ENCODE measurements at places on chromosomes 7 and 10.

DNA sequence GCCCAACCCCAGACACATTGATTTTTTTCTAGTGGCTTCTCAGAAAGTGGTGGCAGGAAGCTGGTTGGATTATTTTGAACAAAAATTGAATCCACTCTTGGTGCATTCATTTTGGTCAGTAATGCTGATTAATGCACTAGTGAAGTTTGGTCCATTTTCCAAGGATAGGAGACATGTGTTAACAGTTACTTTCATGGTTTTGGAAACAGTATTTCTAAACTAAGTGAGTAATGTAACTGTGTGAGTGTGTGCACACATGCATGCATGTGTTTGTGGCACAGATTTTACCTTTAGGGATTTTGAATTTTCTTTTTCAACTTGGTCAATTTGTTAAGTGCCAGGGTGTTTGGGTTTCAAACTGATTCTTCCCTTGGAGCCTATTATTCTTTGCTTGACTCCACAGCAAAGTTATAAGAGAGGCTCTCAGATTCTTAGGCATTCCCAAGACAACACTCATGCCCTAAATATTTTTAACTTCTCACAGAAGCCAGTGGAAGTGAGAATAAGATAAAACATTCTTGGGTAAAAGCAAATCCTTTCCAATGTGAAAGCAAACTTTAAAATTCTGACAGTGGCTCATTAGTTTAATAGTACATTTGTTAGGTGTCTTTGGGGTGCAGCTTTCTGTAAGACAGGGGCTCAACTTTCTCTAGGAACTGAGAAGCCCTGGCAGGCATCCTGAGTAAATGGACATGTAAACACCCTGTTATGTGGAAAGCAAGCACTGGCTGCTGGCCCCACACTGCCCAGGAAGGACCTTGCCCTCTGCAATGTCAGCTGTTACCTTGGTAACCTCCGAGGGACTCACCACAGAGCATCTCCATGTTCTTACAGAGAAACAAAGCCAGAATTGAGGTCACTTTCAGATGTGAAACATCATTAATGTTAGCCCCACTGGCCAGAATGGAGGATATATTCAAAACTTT, 68.4 kb downstream of the ASAH2B start:
- DNase-seq: no peak

DNA sequence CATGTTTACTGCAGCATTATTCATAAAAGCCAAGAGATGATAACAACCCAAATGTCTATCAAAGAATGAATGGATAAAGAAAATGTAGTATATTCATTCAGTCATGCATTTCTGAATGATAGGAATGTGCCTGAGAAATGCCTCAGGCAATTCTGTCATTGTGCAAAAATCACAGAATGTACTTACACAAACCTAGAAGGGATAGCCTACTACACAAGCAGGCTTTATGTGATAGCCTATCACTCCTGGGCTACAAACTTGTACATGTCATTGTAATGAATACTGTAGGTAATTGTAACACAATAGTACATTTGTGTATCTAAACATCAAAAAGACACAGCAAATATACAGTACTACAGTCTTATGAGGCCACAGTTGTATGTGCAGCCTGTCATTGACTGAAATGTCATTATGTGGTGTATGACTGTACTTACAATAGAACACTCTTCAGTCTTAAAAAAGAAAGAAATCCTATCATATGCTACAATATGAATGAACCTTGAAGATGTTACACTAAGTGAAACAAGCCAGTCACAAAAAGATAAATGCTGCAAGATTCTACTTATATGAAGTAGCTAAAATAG, 141.8 kb upstream of the GPR22 start:
- no peak for DNase-seq

DNA sequence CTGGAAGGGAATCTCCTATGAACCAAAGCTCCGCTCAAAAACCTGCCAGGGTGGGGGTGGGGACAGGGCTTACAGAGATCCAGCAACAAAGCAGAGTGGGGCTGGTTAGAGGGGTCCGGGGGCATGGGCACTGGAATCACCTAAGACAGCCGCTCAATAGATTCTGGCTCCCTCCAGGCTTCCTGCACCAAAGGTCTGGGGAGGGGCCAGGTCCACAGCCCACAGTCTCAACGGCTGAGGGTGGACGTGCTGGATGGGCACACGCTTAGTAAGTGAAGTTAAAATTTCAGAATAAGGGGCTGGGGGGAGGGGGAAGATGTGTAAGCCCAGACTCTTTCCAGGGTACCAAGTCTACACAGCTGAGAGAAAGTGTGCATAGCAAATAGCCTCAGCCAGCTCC, 31.1 kb downstream of the PYROXD2 start:
- no peak for DNase-seq

- DNase-seq: peak; percentile 68
Measured at GRCh38 chr7:140517546-140518369, 38.5 kb upstream of the MKRN1 start.

DNA sequence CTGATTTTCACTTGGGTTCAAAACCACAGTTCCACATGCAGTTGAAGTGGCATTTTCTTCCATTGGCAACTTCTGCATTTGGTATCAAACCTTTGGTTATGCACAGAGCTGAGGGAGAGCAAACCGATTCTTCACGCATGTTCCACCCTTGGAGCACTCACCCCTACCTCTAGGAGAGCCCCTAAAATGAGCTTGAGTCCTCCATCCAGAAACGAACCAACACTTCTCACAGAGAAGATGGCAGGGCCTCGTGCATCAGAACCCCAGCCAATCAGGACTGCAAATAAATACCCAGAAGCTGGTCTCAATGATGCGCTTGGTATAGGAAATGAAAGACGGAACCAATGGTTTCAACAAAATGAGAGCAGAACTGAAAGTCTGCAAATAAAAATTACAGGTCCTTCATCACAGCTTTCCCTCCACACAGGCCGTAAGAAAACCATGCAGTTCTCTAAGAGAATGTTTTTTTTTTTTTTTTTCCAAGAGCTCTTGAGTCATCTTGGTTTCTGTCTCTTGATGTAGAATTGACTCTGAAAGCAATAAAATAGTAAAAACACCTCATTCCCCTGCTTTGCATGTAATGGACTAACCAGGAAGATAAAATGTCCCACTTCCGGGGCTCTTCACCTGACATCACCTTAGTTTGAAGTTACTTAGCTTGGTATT, 23.9 kb downstream of the KLF6 start:
- no peak for DNase-seq

DNA sequence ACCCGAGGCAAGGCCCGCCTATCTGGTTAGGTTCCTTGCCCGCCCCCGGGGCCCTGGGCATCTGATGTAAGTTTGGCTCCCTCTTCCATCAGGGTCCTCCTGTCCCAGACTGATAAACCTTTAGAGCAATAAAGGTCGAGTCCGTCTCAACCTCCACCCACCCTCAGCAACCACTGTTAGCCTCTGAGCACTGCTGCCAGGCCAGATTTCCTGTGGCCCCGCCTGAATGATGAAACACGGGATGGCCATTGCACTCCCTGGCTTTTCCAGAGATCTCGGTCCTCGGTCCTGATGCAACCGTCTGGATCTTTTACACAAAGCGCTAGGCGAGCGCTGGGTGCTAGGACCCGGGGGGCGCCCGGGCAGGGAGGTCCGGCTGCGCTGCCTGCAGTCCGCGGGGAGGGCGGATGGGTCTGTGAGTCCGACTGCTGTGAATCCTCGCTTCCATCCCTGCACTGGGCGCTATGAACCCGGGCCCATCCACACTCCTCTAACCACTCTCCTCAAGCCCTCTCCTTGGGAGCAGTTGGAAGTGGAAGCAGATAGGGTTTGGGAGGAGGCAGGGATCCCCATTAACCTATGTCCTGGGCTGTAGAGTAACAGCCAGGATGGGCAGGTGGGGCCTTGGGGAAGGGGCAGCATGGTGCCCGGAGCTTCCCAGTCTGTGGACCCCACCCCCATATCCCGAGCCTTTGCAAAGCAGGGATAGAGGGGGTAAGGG, 875 bp upstream of the DDIT4 start:
- DNase-seq: peak; percentile 93

DNA sequence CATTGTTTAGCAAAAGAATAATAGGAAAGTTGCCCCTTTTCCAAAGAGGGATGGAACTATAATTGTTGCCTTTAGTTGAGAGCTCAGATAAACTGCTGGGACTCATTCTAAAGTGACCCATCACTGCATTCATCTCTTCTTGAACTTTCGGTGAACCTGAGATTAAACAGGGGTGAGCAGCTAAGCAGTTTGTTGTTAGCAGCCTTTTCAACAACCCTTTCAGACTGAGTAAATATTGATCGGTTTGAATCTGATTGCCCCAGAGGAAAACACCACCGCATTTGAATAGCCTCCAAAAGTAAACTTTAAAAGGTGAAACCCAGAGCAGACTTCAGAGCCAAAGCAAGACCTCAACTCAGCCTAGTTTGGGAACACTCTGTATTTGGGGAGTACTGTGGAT, 4.7 kb downstream of the HOXA1 start:
- no peak for DNase-seq

DNA sequence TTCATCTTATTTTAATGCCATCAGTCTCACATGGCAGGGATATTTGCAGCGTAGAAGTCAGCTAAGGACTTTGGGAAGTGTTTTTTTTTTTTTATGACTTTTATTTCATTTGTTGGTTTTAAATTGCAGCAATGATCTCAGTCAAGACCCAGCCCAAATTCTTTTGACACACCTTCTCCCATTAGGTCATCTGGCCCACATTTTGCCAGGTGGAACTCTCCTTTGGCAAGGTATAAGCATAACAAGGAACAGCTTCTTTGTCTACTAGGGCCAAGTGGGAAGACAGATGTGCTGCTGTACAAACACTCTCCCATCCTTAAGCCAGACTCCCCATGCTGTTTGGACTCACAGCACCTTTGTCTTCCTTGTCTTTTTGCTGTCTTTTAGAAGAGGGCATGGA, 41.8 kb downstream of the PLEKHA8 start:
- DNase-seq: no peak

GRCh38 chr10:13390604-13391522, 42.8 kb upstream of the SEPHS1 start:
- no peak for DNase-seq

GRCh38 chr7:27885652-27886051, 145.7 kb downstream of the TAX1BP1 start:
- no peak for DNase-seq

GRCh38 chr10:61463035-61463909, 10.1 kb upstream of the TMEM26 start:
- DNase-seq: no peak

GRCh38 chr7:43669286-43670081, 59.8 kb downstream of the COA1 start:
- DNase-seq: peak; percentile 21

GRCh38 chr7:151010307-151011096, 13.8 kb downstream of the ATG9B start:
- no peak for DNase-seq

DNA sequence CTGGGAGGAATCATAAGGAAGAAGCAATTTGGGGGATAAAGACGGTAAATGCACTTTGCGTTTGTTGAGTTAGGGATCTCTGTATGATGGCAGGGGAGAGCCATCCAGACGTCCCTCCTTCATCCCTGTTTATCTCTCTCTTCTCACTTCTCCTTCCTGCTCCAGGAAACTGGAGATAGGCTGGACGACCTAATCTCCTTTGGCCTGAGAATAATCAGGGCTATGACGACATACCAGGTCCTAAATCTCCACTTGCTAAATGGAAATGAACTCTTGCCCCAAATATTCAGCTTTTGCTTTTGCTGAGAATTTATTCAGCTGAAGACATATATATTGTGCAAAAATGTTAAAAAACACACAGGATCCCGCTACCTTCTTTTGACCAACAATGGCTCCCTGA, 182.9 kb upstream of the INHBA start:
- DNase-seq: no peak

DNA sequence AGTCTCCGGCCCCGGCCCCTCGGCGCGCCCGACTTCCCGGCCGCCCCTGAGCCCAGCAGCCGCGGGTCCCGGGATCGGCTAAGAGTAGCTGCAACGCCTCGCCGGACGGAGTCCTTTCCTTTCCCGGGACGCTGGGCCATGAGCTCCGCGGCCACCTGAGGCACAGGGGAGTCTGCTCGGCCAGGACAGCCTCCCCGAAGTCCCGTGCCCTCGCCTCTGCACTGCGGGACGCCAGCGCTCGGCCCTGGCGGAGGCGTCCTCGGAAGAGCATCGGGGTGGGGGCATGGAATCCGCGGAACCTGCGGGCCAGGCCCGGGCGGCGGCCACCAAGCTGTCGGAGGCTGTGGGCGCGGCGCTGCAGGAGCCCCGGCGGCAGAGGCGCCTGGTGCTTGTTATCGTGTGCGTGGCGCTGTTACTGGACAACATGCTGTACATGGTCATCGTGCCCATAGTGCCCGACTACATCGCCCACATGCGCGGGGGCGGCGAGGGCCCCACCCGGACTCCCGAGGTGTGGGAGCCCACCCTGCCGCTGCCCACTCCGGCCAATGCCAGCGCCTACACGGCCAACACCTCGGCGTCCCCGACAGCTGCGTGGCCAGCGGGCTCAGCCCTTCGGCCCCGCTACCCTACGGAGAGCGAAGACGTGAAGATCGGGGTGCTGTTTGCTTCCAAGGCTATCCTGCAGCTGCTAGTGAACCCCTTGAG, 502 bp downstream of the SLC18A3 start:
- DNase-seq: no peak

DNA sequence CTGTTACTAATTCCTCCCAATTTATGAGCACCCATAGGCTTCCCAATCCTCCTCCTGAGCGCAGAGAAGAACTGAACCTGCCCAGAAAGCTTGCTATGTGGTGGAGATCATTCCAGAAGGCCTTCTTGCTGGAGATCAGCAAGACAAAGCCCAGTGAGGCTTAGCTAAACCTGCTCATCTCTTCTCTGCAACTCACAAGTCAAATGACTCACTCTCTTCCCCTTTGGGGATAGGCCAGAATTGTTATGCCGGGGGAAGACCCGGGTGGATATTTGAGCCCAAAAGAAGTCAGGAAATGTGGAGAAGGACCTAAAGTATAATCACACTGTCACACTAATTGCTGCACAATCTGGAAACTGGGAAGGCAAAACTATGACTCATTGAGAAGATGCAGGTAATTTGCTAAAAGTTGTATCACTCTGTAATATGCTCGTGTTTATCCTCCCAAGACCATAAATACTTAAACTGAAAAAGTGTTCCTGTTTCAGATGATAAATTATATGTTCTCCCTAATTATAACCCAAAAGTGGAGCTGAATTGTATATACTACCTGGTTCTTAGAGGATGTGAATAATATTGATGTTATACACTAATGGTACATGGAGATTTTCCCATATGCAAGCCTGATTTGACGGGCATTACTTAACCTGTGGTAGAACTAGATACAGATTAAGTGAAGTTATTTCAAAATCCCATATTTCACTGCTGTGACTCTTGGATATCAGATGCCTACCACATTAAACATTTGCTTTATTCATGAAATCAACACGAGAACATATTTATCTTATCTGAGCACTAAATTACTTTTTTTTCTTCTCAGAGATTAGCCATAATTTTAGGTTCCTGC, 6.4 kb downstream of the NEBL start:
- peak; percentile 16 for DNase-seq

GRCh38 chr10:396535-397220, 261.4 kb downstream of the ZMYND11 start:
- DNase-seq: peak; percentile 40

Measured in dermis microvascular lymphatic vessel endothelial cell (primary cell).